ENCODE measurements at places on chromosomes 5 and 9. TPM values are rescaled to one million over a fixed set of nuclear protein-coding genes. Genes with fewer than 3 reads are reported as not detected.

Gene EXOC3
- 14.9 TPM for total RNA-seq

Gene ST6GALNAC6
- total RNA-seq: 35.7 TPM

Gene EXOSC3
- total RNA-seq: 41.3 TPM

Gene SLC6A7
- not detected for total RNA-seq

Gene NDUFS6
- 125 TPM for total RNA-seq

Gene FAM78A
- 0.49 TPM for total RNA-seq

Gene AGXT2
- not detected for total RNA-seq

Gene SV2C
- 0.08 TPM for total RNA-seq

Gene GPR107
- total RNA-seq: 20.2 TPM

Gene PCDHGA4
- total RNA-seq: 0.15 TPM

Gene CARTPT
- not detected for total RNA-seq

Gene SLC4A9
- not detected for total RNA-seq

Gene DMRT2
- not detected for total RNA-seq
